MG63 (cell line): ENCODE measurements at places on chromosomes 3 and 15.
A peak's percentile ranks its signal among the peaks of the same experiment; 100 is the strongest.

DNA sequence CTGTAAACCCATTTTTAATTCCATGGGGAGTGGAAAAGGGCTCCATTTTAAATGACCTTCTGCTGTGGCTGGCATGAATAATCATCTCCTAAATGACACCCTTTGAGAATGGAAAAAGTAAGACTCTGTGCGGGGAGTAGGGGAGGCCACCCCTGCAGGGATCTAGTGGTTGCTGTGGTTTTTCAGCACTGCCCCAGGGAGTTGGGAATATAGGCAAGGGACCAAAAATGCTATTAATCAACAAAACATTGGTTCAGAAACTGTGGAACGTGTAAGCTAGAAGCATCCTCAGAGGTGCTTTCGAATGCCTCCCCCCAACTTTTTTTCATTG is 30.1 kb upstream of the ADAMTS7 start:
- no peak for DNase-seq

DNA sequence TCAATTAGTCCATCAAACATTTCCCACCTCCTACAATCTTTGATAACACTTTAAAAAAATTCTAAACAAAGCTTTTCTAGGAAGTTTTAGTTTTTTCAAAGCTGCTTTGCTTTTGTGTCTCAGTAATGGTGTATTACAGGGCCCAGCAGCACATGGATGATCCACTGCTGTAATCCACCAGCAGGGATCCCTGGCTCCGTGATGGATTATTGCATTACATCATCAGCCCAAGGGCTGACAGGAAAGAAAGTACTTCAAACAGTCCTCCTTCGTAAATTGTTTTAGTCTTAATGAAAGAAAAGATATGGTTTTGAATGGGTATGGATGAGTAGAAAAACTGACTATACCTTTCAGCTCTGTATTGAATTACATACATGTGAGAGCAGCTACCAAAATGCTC is 688.9 kb upstream of the NAALADL2 start:
- DNase-seq: no peak

DNA sequence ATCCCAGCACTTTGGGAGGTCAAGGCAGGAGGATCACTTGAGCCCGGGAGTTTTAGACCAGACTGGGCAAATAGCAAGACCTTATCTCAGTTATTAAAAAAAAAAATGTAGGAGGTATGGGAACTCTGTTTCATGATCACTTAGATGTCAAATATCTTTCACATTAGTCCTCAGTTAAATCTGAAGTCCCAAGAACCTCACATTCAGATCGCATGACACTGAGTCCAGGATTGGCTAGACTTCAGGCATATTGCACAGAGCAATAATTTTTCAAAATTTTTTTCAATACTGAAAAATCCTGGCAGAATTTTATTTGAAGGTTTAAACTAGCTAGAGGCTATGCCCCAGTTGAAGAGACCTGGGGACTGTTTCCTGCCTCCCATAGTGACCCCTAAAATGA is 56.3 kb upstream of the ZNF148 start:
- DNase-seq: no peak

GRCh38 chr15:80932989-80933388 is 56.6 kb downstream of the MESD start:
- DNase-seq: no peak

- no peak for DNase-seq
Observed at GRCh38 chr15:22861161-22861560, 22.7 kb downstream of the NIPA2 start.

GRCh38 chr3:126528800-126529541 is 5.0 kb downstream of the CHST13 start:
- DNase-seq: no peak

GRCh38 chr15:44956388-44956787 is at the start of gene TERB2:
Gene TERB2 (plus strand): TSS chr15:44956687. CDS start chr15:44956719, 32 bp downstream.
- DNase-seq: no peak

DNA sequence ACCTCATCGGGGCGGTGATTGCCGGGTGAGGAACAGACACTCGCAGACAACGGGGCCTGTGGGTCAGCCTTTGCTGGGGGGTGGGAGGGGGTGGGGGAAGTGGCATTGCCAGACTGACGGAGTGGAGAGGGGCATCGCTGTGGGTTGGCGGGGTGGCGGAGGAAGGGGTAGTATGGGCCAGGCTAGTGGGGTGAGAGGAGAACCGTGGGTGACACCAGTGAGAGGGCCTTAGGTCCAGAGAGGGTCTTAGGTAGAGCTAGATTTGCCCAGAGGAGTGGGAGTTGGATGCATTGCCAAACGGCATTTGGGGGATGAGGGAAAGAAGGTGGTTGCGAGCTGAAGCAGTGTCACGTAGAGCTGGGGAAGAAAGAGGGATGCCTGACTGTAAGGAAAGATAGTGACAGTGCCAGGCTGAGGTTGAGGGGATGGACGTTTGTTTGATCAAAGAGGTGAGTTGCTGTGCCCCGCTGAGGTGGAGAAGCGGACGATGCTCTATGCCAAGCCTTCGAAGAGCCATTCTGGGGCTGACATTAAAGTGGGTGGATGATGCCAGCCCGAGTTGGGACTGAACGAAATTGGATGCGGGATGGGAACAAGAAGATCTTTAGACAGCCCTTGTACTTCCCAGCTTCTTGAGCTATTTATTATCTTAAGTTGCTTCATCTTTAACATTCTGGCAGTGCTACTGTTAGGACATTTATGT is 572 bp downstream of the DNAJB11 start:
- no peak for DNase-seq

GRCh38 chr3:13111873-13112520 is 38.8 kb upstream of the IQSEC1 start:
- no peak for DNase-seq

GRCh38 chr15:94234300-94234699 is 2.9 kb downstream of the MCTP2 start:
- DNase-seq: no peak

GRCh38 chr3:9020426-9020825 is 57.2 kb upstream of the RAD18 start:
- no peak for DNase-seq

DNA sequence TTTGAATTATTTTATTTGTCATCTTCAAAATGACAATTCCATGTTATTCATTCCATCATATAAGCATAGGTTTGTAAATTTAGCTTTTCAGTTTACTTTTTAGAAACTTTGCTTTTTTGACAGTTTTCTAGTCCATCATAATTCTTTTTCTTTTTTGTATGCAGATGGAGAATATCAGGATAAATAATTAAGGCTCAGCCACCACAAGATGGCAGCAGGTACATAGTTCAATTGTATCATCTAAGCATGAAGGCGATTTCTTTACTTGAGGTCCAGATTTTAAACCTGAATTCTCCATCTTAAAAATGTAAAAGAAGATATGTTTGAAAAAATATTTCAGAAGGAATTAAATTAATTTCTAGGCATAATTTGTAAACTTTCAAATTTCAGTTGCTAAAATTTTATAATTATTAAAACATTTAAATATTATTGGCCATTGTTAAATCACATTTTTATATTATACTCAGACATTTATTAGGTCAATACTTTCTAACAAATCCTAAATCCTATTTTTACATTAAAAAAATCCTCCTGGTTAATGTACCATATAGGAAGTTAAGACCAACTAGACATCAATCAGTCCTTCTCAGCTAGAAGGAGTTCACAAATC is 15.1 kb downstream of the PLSCR5 start:
- DNase-seq: peak; percentile 10

- DNase-seq: no peak
Observed at GRCh38 chr3:149151843-149152242, 22.4 kb downstream of the HPS3 start.

GRCh38 chr3:107657971-107658370 is 135.2 kb downstream of the BBX start:
- no peak for DNase-seq

DNA sequence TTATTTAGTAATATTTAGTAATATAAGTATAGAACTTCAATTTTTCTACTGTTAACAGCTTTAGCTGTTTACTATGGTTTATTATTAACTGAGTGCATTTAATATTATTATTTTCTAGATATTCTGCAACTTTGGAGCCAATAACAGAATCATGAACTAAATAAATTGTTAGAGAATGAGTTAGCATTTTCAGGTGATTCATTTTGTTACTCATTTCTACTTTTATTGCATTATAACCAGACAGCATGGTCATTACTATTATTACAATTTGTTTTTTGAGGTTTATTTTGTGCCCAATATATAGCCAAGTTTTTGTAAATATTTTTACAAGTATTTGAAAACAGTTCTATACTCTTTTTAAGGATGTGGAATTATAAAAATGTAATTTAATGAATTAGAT is 279.6 kb downstream of the SQOR start:
- DNase-seq: no peak

DNA sequence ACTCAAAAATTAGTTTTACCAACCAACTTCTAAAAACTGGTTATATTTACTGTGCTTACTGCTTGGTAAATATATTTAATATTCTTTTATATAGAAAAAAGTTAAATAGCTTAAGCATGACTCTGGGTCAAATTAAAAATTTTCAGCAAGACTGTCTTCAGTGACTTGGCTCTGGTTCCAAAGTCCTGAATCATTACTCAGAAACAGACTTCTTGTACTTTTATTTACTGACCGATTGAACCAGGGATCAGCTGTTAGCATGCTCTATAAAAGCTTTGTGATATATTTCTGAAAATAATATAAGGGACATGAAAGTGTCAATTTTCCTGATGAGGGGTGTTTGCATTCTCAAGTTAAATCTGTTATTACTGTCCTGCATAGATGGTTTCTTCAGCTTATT is 164.3 kb downstream of the MCTP2 start:
- DNase-seq: no peak

GRCh38 chr3:36895496-36896409 is 49.1 kb downstream of the TRANK1 start:
- no peak for DNase-seq

DNA sequence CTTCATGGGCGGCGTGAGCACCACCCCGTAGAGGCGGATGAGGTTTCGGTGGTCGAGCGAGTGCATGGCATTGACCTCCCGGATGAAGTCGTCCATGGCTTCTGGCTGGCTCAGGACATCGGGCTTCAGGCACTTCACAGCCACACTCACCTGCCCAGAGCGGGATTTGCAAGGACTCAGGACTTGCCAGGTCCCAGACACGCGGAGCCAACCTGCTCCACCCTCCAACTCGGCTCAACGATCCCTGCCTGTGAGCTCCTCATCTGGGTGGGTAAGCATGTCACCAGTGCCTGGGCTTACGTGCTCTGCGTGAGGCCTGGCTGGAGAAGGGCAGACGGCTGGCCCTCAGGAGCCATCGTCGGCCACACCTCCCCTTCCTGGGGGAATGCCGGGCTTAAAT is 25.2 kb downstream of the TNK2 start:
- DNase-seq: no peak

GRCh38 chr3:102215166-102215565 is 219.6 kb upstream of the ZPLD1 start:
- DNase-seq: no peak

DNA sequence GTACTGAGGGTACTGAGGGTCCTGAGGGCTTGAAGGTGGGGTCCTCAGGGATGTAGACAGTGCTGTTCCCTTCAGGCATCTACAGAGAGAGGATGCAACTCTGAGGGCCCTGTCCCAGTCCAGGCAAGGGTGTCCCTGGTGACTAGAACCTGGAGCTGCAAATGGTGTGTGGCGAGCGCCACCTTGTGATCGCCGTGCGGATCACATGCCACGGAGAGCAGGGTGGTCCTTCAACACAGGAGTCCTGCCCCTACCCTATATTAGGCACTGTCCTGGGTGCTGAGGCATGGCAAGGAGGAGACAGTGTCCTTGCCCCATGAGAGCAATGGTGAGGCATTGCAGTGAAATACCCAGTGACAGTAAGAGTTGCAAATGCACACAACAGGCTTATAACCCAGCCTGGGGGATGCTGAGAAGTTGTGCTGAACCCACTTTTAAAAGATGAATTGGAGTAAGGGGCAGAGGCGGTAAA is 23.6 kb downstream of the RHCG start:
- peak; percentile 55 for DNase-seq

GRCh38 chr3:44442596-44443309 is 34.7 kb downstream of the ZNF445 start:
- no peak for DNase-seq

DNA sequence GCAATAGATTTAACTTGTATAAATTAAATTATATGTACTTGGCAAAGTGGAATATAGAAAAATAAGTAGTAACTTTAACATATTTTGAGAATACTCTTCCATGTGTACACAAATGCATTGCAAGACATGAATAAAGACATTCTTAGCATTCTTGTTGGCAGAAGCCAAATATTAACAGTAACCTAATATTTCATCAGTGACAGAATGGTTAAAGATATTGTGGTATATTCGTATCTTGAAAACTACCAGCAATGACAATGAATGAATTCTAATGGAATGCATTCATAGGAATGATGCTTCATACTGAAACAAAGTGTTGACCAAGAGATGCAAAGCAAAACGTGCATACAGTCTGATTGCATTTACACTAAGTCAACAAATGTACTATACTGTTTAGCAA is 524.7 kb downstream of the GRM7 start:
- no peak for DNase-seq

DNA sequence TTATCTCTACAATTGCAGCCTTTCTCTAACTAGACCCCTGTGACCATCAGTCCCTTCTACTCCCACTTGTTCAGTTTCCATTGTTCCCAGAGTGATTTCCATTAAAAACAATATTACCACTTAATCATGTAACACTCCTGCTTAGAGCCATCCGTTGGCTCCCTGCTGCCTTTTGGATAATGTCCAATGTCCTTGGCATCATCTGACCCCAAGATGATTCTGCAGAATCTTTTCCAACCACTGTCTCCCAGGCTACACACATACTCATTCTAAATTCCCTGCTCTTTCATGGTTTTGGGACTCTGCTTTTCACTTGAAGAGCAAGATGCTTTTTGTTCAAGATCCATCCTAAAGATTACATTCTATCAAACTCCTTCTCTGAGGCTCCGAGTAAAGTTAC is 7.1 kb downstream of the KCNH8 start:
- no peak for DNase-seq

DNA sequence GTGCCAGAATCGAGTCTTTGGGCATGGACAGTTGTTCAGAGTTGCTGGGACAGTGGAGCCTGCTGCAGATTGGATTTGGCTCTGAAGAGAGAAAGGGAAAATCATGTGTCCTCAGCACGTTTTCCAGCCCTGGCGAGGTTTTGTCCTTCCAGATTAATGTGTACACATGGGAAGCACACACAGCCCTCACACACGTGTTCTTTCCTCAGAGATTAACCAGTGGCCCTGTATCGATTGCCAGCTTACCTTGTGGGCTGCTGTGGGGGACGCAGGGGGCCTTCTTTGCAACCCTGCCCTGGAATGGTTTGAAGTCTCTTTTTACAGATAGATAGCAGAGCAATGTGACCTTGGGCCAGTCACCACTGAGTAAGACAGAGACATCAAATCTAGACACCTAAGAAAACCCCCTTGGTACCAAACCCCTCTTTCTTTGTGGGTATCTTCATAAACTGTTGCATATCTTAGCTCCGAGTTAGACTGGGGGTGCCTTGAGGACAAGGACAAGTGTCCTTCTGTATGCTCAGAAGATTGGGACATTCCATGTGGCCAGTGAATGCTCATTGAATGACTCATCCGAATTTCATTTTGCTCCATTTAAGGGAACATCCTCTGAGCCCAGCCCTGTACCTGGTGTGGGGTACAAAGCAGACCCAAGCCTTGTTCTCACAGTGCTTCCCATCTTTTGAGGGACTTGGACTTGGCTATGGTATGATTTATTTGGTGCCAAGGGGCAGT is 48.0 kb downstream of the SMAD6 start:
- DNase-seq: no peak

- DNase-seq: no peak
Observed at GRCh38 chr3:8328967-8329366, 172.7 kb upstream of the LMCD1 start.

- no peak for DNase-seq
Observed at GRCh38 chr3:128217702-128218547, 64.6 kb downstream of the EEFSEC start.

GRCh38 chr3:138914870-138915502 is 32.0 kb downstream of the FOXL2 start:
- DNase-seq: no peak

- peak; percentile 41 for DNase-seq
Observed at GRCh38 chr3:10945683-10946287, 46.8 kb upstream of the SLC6A1 start.
